Body of pancreas (tissue), 4 donors: ENCODE measurements at places on chromosomes 5 and 9. TPM values are rescaled to one million over a fixed set of nuclear protein-coding genes. Genes with fewer than 3 reads are reported as not detected.

Gene CNTFR
- total RNA-seq: 16.8 TPM

Gene ADAMTS2
- 9.1 TPM for total RNA-seq

Gene IL4
- total RNA-seq: not detected

Gene STOML2
- 43.6 TPM for total RNA-seq

Gene PCDHB13
- 6.5 TPM for total RNA-seq

Gene PTCD2
- 3.9 TPM for total RNA-seq

Gene QSOX2
- 22.7 TPM for total RNA-seq

Gene PCDHB14
- total RNA-seq: 3.4 TPM

Gene TEK
- 4.6 TPM for total RNA-seq

Gene C5orf52
- not detected for total RNA-seq

Gene ADGRD2
- not detected for total RNA-seq

- no peak for DNase-seq
Observed at GRCh38 chr5:164721656-164722055, 1216.2 kb downstream of the MAT2B start.

GRCh38 chr5:127092690-127093089 lies 19.4 kb upstream of the C5orf63 start:
- DNase-seq: no peak

DNA sequence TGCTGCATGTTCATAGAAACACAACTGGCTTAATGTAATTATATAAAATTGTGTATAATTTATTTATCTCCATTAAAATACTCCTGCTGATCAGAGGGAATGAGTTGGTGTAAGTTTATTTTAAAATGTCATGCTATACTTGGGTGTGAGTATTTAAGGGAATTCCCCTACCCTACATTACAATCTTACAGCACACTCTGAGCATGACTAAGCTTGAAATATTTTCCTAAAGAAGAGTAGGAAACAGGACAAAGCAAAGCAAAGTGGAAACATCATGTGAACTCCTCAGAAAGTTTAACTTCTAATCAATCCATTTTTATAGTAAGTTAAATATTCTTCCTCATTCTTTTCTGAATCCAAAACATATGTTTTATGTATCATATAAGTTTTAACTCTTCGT lies 1271.3 kb downstream of the EFNA5 start:
- DNase-seq: no peak

DNA sequence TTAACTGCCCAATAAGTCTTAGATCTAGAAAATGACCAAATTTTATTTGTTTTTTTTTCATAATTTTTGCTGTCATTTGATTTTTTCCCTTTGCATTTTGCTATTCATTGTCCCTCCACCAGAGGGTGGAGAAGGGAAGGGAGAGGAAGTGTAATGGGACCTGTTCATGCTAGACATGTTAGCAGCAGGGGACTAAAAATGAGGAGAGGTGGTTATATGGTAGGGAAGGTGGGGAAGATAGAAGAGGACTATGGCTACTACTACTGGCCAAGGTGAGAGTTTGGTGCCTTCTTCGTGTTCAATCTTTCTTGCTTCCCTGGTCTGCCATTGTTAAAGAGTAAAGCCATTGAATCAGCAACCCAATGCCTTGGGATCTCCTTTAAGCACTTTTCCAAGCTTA lies 6.4 kb downstream of the GRIA1 start:
- DNase-seq: no peak

DNA sequence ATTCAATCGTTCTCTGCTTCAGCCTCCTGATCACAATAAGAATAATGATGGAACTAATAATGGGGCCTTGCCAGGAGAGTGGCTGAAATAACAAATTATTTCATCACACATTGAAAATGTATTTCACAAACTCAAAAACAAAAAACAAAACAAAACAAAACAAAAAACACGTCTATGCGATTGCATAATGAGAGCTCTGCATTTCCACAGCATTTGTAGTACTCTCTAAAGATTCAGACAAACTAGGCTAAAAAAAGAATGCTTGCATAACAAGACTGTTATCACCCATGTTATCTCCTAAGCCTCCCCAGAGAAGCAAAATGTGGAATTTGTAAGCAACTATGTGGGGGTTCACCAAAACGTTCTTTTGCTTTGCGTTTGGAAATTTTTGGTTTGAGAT lies 48.1 kb downstream of the PRELID2 start:
- no peak for DNase-seq

GRCh38 chr9:12813960-12814876 lies 39.4 kb downstream of the LURAP1L start:
- DNase-seq: peak; percentile 82

DNA sequence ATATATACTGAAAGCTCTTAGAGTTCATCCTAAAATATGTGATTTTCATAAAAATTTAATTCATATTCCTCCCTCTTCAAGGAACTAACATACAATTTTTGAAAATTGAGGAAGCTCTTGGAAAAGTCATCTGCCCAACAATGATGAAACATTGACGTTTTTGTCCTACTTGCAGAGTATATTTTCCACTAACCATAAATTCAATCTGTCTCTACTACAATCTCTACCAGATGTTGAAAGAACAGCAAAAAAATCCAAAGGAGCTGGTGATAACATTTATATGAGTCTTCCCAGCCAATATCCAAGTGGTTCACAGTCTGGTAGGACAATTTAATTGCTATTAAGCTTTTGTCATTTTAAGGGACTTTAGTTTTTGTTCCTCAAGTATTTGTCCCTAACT lies 81.1 kb upstream of the NR3C1 start:
- no peak for DNase-seq

GRCh38 chr5:133859073-133859472 lies 109.4 kb downstream of the C5orf15 start:
- no peak for DNase-seq

GRCh38 chr5:1804001-1804690 lies 2.9 kb downstream of the NDUFS6 start:
- no peak for DNase-seq

- DNase-seq: no peak
Observed at GRCh38 chr5:15132816-15133405, 261.3 kb upstream of the ANKH start.

- DNase-seq: no peak
Observed at GRCh38 chr5:89850513-89850865, 559.1 kb downstream of the CETN3 start.

GRCh38 chr5:122435234-122435633 lies 123.2 kb downstream of the SNCAIP start:
- no peak for DNase-seq

GRCh38 chr9:127405344-127406125 lies 8.6 kb downstream of the SLC2A8 start:
- no peak for DNase-seq

GRCh38 chr5:160475864-160476438 lies 54.3 kb downstream of the PTTG1 start:
- no peak for DNase-seq
